ENCODE measurements at places on chromosomes 3 and 15.
A peak's percentile ranks its signal among the peaks of the same experiment; 100 is the strongest.

DNA sequence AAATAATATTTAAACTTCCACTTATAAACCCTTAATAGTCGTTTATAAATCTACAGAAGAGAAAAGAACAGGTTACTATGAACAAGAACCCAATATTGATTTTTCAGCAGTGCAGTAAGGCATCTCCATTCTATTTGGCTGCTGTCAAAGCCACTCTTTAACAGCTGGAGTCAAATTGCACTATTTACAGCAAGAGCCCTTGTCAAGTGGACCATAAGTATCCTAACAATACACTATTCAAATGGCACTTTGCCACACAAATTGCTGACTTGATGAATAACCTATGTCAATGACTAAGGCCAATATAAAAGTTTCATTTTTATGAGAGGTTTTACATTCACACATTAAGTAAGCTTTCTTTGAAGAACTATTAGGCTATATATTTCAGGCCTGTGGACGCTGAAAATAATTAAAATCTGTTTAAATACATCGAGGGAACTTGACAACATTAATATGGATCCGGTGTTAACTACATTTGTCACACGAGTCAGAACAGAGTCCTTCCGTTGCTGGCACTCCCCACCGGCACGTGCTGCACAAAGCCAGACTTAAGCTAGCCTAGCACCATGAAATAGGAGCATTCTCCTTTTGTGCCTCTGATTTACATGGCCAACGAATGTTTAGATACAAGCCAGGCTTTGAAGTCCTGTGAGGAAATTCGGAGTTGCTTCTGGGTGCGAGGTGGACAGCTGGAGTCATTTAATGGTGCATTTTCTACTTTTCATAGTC lies 100.5 kb downstream of the WDR72 start:
- H3K27ac ChIP-seq = no peak overlapping the region
- no peaks in the 10 kb centered on the region for H3K27me3 ChIP-seq
- no peak overlapping the region for H3K4me3 ChIP-seq
- no peaks in the 10 kb centered on the region for H3K4me1 ChIP-seq
- no peaks in the 10 kb centered on the region for H3K36me3 ChIP-seq

DNA sequence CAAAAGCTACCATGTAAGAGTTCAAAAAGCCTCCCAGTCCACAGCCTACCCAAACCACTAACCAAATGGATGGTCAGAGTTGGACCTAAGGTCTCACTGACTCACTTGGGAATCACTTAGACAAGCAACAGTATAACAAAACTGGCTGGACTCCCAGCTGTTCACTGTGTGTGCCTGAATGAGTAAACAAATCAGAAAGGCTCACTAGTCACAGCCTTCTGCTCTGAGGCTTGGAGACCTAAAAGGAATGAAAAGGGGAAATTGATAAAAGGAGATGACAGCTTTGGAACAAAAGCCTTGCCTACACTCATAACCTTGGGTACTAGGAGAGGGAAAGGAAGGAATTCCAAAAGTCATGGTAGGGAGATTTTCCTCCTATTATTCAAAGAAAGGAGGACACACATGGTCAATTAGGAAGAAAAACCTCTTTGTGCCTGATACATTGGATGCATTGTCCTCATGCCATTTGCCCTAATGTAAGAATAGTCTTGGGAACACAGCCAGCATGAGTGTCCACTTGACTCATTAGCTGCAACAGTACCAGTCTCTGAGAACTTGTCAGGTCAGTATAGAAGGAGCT lies 92.3 kb downstream of the FRMD5 start:
- no peak overlapping the region for H3K4me3 ChIP-seq
- no peaks in the 10 kb centered on the region for H3K4me1 ChIP-seq
- DNase-seq = no peak
- H3K27ac ChIP-seq = no peak overlapping the region

DNA sequence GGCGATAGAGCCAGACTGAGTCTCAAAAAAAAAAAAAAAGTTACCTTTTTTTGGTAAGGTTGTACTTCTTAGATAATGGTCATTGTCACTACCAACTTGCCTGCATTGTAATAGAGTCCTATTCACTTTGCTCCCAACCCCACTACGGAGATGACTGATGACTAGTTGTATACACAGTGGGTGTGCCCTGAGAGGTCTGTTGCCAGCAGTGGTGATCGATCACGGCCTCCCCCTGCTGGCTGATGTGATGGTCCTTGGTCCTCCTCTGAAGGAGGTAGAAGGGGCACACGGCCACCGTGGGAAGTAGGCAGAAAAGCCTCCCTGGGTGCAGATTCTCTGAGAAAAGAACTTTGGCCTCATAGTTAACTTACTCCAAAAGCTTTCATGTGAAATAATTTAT lies 10.7 kb downstream of the GCNT3 start:
- no peaks in the 10 kb centered on the region for H3K36me3 ChIP-seq
- H3K27me3 ChIP-seq = peaks cover 10% of the 10 kb centered on the region
- no peaks in the 10 kb centered on the region for H3K4me1 ChIP-seq
- H3K4me3 ChIP-seq = no peak overlapping the region
- no peak overlapping the region for H3K27ac ChIP-seq
- DNase-seq = peak; percentile 59

DNA sequence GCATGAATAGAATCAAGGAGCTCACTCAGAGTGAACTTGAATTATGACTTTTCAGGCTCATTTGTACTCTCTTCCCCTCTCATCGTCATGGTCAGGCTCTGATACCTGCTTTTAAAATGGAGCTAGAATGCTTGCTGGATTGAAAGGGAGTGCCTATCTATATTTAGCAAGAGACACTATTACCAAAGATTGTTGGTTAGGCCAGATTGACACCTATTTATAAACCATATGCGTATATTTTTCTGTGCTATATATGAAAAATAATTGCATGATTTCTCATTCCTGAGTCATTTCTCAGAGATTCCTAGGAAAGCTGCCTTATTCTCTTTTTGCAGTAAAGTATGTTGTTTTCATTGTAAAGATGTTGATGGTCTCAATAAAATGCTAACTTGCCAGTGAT lies 9.6 kb downstream of the CCNDBP1 start:
- peaks cover 1% of the 10 kb centered on the region for H3K4me1 ChIP-seq
- H3K4me3 ChIP-seq = no peak overlapping the region
- peaks cover 41% of the 10 kb centered on the region for H3K36me3 ChIP-seq
- H3K27me3 ChIP-seq = no peaks in the 10 kb centered on the region

- H3K27me3 ChIP-seq = no peaks in the 10 kb centered on the region
- no peak overlapping the region for H3K4me3 ChIP-seq
- H3K4me1 ChIP-seq = peaks cover 2% of the 10 kb centered on the region
- peaks cover 19% of the 10 kb centered on the region for H3K36me3 ChIP-seq
- H3K27ac ChIP-seq = no peak overlapping the region
- DNase-seq = no peak
Measured at GRCh38 chr3:149145974-149146373, 16.5 kb downstream of the HPS3 start.

- no peak overlapping the region for H3K4me3 ChIP-seq
- peak overlapping the region; percentile 14 for H3K27ac ChIP-seq
- no peak for DNase-seq
- peaks cover 61% of the 10 kb centered on the region for H3K4me1 ChIP-seq
- no peaks in the 10 kb centered on the region for H3K36me3 ChIP-seq
Measured at GRCh38 chr3:192887047-192887446, 30.6 kb downstream of the MB21D2 start.

GRCh38 chr3:46546896-46547440 lies 19.1 kb downstream of the LRRC2 start:
- H3K4me1 ChIP-seq = peaks cover 16% of the 10 kb centered on the region
- no peak for DNase-seq
- H3K27me3 ChIP-seq = peaks cover 3% of the 10 kb centered on the region

DNA sequence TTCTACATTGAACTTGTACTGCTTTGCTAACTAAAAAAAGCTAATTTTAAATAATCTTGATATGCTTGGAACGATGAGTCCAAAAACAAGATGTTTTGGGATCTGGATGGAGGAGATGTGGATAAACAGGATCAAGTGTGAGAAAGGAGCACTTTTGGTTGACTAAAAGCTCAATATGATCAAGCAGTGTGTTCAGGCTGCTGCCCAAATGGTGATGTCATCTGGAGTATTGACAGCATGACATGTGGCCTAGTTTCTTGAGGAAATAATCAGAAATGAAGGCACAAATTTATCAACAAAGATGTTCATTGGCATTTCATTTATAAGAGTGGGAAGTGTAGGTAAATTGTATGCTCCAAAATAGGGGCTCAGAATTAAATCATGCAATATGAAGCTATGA lies 161.2 kb downstream of the SOX2 start:
- H3K4me3 ChIP-seq = no peak overlapping the region
- DNase-seq = no peak
- H3K27ac ChIP-seq = no peak overlapping the region
- no peaks in the 10 kb centered on the region for H3K4me1 ChIP-seq

DNA sequence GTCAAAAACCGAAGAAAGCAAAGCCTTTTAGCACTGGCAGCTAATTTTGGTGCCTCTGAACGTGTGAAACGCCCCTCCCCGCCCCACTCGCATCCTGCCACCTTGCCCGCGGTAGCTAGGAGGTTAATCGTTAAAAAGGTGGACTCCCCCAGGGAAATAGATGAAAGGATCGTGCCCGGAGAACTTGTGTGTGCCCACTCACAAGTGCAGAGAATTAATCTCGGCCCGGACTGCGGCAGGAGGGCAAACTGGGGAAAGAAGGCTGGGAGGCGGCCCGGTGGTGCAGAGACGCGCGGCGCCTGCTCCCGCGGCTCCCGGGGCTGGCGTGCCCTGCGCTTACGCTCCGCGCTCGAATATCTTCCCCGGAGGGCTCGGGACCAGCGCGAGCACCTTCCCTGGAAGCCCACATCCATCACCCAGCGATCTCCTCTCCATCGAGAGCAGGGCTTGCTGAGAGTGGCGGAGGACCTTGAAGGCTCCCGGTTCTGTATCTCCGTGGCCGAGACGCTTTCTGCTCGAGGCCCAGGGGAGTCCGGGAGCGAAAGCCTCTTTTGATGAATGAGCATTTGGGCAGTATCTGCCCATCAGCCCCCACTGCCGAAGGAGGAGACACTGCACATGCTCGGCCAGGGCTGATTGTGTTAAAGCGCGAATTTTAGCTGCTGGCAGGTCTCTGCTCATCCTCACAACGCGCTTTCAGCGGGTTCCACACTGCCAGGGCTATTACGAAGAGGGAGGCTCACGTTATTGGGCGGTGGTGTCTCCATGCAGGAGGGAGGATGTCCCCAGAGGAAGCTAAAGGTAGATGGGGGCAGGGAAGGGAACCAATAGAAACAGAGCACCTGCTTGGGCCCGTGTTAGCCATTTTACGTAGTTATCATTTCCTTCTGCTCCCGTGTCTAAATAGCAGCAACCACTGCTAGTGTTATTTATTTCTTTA lies 1.3 kb upstream of the SPTSSB start:
- peak; percentile 25 for DNase-seq
- peak overlapping the region; percentile 81 for H3K4me3 ChIP-seq
- peaks cover 61% of the 10 kb centered on the region for H3K27me3 ChIP-seq
- no peaks in the 10 kb centered on the region for H3K36me3 ChIP-seq
- H3K27ac ChIP-seq = no peak overlapping the region
- peaks cover 12% of the 10 kb centered on the region for H3K4me1 ChIP-seq

- H3K27ac ChIP-seq = no peak overlapping the region
- peaks cover 3% of the 10 kb centered on the region for H3K36me3 ChIP-seq
- H3K27me3 ChIP-seq = no peaks in the 10 kb centered on the region
- no peak for DNase-seq
- no peak overlapping the region for H3K4me3 ChIP-seq
- H3K4me1 ChIP-seq = peaks cover 6% of the 10 kb centered on the region
Measured at GRCh38 chr3:48650723-48651122, 12.0 kb downstream of the CELSR3 start.

DNA sequence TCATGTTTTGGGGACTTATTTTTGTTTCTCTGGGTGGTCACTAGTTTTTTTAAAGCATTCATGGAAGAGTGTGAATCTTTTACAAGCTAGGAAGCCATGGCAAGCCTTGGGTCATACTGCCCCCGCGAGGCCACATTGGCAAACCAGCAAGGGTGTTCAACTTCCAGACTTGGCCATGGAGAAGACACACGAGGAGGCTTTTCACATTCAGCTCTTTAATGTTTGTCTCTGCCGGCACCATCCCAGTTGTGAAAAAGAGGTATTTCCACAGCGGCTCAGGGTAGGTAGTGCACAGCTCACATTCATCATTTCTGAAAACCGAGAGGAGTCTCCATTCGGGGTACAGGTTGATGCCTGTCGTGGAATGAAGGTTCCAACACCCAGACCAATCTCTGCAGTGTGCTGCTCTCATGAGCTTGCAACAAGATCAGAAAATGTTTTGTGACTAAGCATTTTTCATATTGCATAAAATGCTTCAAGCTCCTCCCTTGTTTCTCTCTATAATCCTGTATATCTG lies 7.7 kb downstream of the CCR5 start:
- peak; percentile 75 for DNase-seq
- H3K27me3 ChIP-seq = peaks cover 14% of the 10 kb centered on the region
- H3K4me1 ChIP-seq = peaks cover 32% of the 10 kb centered on the region
- H3K36me3 ChIP-seq = no peaks in the 10 kb centered on the region
- H3K27ac ChIP-seq = peak overlapping the region; percentile 2

- no peak overlapping the region for H3K27ac ChIP-seq
- no peaks in the 10 kb centered on the region for H3K27me3 ChIP-seq
- no peak for DNase-seq
- H3K4me3 ChIP-seq = no peak overlapping the region
- peaks cover 30% of the 10 kb centered on the region for H3K36me3 ChIP-seq
Measured at GRCh38 chr3:190595807-190596206, 81.9 kb downstream of the IL1RAP start.

DNA sequence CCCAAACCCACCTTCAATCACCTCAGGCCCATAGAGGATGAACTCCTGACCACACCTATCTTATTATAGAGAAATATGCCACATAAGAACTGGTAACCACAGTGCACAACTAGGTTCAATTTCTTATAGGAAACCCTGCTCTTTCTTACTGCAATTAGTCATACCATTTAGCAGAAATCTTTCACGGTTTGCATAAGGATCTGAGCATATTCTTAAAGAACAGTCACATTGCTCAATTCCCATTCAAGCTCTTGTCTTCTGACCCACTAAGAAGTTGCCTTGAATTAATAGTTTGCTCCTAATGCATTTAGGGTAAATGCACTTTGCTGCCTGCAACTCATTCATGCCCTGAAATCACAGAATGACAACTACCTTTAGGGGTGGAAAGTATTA lies 9.2 kb downstream of the ERC2 start:
- H3K36me3 ChIP-seq = no peaks in the 10 kb centered on the region
- no peaks in the 10 kb centered on the region for H3K4me1 ChIP-seq
- H3K4me3 ChIP-seq = no peak overlapping the region
- DNase-seq = no peak
- no peak overlapping the region for H3K27ac ChIP-seq

GRCh38 chr15:87145696-87146095 lies 1066.0 kb downstream of the AGBL1 start:
- no peak overlapping the region for H3K4me3 ChIP-seq
- no peak for DNase-seq
- no peak overlapping the region for H3K27ac ChIP-seq
- H3K36me3 ChIP-seq = no peaks in the 10 kb centered on the region
- H3K4me1 ChIP-seq = no peaks in the 10 kb centered on the region
- peaks cover 2% of the 10 kb centered on the region for H3K27me3 ChIP-seq

GRCh38 chr3:45321607-45322391 lies 66.6 kb upstream of the LARS2 start:
- peaks cover 13% of the 10 kb centered on the region for H3K27me3 ChIP-seq
- H3K4me3 ChIP-seq = no peak overlapping the region
- H3K27ac ChIP-seq = no peak overlapping the region
- peaks cover 2% of the 10 kb centered on the region for H3K4me1 ChIP-seq

GRCh38 chr3:71128961-71129360 lies 454.6 kb downstream of the FOXP1 start:
- H3K4me3 ChIP-seq = peak overlapping the region; percentile 86
- no peaks in the 10 kb centered on the region for H3K27me3 ChIP-seq
- peaks cover 43% of the 10 kb centered on the region for H3K36me3 ChIP-seq
- H3K27ac ChIP-seq = peak overlapping the region; percentile 90

Measured in activated naive CD8-positive, alpha-beta T cell treated with anti-CD3 and anti-CD28 coated beads, Interleukin-2, amount 50 U/mL, for 24 hours (primary cell).